ENCODE measurements at places on chromosomes 5 and 9.

DNA sequence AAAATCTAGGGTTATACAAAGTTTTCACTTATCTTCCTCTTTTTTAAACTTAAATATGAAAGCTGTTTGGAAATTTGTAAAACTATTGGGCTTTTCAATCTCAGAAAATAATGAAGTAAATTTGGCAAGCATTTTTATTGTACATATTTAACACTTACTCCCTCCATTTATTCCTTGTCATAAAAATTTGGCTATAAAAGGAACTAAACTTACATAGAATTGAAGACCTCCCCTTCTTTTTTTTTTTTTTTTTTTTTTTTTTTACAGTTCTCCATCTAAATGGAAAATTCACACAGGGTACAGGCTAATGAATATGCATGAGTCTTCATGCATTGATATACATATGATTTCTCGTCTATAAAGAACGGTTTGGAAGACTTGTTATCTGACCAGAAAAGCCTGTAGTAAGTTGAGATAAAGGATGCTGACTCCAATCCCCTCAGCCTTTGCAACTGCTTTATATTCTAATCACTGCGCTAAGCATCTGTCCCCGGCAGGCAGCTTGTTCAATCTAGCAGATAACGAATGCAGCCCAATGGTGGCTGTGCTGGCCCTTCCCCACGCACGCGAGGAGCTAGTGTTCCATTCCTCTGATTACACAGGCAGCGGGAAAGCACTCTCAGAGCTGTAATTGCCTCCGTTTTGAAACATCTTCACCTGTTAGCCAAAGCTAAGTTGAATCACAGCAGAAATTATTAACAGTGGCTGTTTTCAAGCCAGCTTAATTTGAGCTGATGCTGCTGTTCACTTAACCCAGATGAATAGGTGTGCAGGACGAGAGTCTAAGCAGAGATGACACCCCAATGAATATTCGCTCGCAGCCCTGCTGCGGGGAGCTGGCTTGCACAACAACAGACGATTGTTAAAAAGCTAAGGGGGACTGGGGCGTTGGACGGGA lies 453.8 kb upstream of the ZNF608 start:
- no peak for DNase-seq

DNA sequence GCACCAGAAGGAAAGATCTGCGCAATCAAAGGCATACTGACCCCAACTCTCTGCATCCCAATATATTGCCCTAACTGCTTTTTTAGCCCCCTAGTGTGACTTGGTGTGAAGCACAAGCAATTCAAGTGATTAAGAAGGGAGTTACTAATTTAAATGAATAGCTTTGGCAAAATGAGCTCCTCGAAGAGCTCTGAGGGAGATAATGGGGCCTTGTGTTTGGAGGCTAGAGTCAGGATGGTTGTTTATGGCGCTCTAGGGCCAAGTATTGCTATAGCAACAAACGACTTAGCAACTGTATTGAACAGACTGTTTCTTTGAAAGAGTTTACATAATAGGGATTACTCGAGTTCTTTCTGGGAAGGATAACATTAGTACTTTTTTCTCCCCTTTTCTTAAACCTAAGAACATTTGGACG lies 11.5 kb upstream of the C5orf58 start:
- DNase-seq, result no peak

DNA sequence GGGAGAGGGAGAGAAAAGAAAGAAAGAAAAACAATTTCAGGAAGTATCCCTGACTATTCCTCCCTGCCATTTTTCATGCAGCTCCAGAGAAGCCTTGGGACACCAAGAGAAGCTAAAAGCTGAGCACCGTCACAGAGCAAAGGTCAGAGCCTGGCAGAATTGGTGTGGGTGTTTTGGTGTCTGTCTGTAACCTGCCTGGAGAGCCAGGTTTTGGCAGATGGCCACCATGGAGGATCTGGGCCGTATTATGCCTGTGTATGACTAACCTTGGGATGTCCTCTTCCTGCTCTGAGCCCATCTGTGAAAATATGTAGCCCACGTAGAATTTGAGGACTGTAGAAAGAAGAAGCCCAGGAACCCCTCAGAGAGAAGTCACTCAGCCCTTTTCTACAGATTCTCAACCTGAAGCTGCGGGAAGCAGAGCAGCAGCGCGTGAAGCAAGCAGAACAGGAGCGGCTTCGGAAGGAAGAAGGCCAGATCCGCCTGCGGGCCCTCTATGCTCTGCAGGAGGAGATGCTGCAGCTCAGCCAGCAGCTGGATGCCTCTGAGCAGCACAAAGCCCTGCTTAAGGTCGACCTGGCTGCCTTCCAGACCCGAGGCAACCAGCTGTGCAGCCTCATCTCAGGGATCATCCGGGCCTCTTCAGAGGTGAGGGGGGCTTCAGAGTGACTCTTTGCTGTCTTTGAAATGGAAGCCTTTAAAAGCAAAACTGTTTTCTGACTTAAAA lies 18.8 kb downstream of the GLE1 start:
- DNase-seq, result no peak

GRCh38 chr5:177592010-177592834 lies at the start of gene TMED9:
TSS of gene TMED9 (plus strand) at chr5:177592203. CDS start at chr5:177592215, 12 bp downstream.
- DNase-seq, result peak; percentile 74

GRCh38 chr9:72960446-72960845 lies 7.6 kb upstream of the ALDH1A1 start:
- no peak for DNase-seq

DNA sequence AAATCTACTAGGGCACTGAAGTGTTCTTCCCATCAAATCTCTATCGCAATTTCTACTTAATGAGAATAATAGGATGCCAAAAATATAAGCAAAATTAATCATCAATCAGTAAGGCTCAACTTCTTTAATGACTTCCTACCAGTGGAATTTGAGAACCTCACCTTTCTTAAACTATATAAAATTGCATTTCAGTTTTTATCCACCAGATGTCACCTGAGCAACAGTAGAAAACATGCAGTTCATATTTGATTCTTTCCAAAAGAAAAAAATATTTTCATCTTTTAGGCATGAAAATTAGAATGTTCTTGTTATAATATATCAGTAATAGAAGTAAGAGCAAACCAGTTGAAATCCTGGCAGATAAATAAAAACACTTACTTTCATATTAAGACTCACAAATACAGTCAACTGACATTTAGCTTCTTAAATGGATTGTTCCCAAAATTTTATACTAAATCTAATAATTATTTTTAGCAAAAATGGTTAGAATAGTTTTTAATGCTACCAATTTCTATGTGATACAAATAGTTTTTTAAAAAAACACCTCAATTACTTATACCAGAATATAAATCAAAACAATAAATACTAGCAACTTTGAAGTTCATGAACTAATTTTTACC lies 13.4 kb upstream of the CCDC112 start:
- no peak for DNase-seq

DNA sequence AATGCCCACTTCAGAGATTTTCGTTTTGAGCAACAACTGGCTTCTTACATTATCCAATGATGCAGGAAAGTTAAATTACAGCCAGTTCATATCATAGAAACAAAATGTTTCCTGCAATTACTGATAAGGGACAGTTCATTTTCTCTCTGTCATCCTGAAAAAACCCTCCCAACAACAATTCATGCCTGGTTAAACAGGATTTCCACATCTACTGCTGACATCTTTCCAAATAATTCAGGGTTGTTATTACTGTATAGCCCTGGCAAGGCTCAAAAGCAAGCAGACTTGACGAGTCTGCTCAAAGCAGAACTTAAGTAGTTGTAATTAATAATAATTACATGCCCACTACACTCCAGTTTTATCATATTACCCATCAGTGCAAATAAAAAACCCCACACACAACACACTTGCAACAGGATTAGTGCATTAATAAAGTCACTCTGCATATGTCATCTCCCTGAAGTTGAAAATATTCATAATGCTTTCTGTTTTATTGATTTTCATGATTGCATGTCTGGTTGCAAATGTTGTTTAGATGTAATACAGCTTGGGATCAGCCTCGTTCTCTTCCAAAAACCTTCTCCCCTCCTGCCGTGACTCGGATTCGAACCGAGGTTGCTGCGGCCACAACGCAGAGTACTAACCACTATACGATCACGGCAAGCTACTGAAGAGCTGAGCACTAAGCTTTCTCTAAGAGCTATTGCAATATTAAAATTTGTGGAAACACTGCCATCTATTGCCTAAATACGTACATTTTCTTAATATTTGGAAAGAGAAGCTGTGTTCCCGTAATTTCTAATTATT lies 119.6 kb upstream of the NFIB start:
- DNase-seq, result no peak

DNA sequence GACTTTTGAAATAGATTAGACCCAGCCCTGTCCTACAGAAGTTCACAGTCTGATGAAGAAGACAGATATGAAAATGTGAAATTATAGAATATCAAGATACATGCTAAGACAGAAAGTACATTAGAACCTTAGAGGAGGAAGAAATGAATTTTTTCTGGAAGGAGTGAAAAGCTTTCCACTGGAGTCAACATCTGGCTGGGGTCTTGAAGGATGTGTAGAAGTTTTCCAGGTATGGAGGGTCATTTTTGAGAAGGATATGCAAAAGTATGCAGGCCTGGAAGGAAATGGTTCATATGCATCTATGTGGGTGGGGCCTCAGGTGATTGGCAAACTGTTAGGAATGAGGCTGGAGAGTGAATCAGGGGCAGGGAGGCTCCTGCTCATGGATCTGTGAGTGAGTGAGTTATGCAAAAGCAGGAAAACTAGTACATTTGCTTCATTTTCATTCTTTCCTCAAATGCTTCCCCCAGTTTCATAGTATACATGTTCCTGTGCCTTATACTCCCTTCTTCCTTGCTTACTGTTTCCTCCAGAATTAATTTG lies 142.3 kb downstream of the GRIA1 start:
- DNase-seq, result no peak

DNA sequence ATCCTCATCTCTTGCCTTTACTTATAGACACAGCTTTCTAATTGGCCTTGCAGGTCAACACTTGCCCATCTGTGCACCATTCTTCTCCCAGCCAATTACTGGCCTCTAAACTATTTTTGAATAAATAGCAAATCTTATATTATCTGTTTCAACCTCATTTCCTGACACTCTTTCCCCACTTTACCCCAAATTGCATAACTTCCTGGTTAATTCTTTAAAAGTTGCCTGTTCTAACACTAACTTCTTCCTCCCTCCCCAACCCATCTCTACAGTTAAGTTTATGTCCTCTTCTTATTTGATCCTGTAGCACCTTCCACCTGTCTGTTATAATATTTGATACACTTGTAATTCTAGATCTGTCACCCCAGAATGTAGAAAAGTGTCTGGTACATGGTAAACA lies 372.1 kb downstream of the PDE4D start:
- no peak for DNase-seq

DNA sequence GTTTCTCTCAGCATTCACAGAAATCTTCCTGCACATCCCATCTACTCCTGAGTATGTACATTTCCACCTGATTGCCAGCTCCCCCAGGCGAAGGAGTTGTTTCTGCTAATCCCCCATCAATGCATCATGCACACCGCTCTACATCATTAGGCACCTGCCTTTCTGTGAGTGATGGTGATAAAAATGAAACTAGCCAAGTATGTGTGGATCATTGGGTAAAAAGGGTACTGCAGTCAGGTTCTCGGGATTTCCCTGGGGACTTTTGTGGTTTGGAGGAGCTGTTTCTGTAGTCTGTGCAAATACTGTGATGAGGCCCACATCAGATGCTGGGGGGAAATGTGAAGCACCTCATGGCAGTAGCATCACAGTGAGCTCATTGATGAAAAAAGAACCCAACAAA lies 30.4 kb downstream of the CAMK4 start:
- peak; percentile 12 for DNase-seq

- no peak for DNase-seq
Measured at GRCh38 chr5:128478386-128479368, 59.4 kb downstream of the FBN2 start.

DNA sequence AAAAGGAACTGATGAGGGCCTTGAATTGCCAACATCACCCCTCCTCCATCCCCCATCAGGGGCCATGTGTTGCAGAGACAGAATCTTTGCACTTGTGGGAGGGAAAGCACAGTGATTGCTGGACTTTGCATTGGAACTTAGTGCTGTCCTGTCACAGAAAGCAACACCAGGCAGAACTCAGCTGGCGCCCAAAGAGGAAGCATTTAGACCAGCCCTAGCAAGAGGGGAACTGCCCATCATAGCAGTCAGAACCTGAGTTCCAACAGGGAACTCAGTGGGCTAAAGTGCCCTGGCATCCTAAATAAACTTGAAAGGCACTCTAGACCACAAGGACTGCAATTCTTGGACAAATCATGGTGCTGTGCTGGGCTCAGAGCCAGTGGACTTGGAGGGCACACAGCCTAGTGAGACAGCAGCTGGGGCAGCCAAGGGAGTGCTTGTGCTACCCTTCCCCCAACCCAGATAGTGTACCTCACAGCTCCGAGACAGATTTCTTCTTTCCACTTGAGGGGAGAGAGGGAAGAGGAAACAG lies 128.1 kb downstream of the ACTL7B start:
- no peak for DNase-seq

DNA sequence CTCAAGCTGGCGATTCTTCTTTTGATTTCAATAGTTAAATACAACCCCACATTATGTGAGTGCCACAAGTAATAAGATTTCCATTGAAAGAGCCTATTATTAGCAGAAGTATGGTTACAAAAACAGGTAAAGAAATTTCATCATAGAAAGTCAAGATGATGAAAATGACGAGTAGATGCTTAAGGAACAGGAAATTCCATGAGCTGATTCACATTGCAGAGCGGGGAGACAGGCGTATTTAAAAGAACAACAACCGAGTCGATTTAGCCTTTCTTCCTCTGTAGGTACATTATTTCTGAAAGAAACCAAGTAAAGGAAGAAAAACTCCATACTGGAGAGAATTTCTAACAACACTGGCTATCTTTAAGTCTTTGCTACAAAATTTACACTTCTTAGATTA lies 310.4 kb downstream of the SLF1 start:
- DNase-seq, result no peak

- DNase-seq, result no peak
Measured at GRCh38 chr9:91328186-91328585, 33.5 kb downstream of the AUH start.

DNA sequence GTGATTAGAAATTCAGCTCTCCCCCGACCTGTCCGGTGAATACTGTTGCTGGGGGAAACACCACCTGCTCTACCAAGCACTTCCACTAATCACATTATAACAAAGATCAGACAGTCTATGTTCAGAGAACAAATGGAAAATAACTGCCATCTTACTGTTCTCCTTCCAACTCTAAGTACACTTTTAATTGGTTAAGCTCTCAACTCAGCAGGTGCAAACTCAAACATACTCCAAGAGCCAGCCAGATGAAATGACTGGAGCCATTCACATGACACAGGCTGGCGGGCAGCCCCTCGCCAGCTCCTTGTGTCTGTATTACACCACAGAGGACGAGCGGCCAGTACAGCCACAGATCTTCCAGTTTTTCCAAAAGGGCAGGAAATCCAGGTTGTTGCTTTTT lies 16.1 kb downstream of the LIFR start:
- DNase-seq, result no peak

- DNase-seq, result no peak
Measured at GRCh38 chr5:155783246-155783645, 543.7 kb upstream of the SGCD start.

Data from stimulated activated CD8-positive, alpha-beta memory T cell treated with anti-CD3 and anti-CD28 coated beads, Interleukin-7, amount 100 ng/mL, for 1 hour (primary cell).